Activated T-cell treated with anti-CD3 and anti-CD28 coated beads, Interleukin-2, amount 50 U/mL, for 48 hours (primary cell): ENCODE measurements at places on chromosomes 1 and 21.

- no peak for DNase-seq
Observed at GRCh38 chr21:15442743-15443469, 286.9 kb upstream of the USP25 start.

- no peak for DNase-seq
Observed at GRCh38 chr1:26287811-26288210, 7.9 kb downstream of the SH3BGRL3 start.

DNA sequence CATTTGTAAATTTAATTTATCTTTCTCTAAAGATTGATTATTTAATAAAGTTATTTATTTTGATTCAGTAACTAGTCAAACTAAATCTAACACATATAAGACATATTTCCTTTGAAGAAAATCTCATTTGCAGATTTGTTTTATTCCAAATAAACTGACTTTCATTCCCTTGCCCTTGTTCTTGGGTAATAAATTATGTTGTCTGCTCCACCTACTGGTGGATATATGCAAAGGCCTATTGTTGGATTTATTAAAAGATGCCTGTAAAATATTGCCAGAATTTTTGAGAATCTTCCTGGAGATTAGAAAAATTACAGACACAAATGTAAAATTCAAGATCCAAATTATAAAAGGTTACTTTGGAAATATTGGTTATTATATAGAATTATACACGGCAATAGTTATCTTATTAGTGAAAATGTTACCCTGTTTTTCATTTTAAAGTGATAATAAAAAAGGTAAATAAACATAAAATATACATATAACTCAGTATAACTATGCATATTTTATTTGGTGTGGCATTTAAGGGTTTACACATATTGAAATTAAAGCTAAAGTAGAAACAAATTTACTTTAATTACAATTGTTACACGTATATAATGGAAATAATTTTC is 116.1 kb downstream of the SPATA17 start:
- no peak for DNase-seq

GRCh38 chr1:203630697-203631096 is 4.1 kb downstream of the ATP2B4 start:
- peak; percentile 39 for DNase-seq

DNA sequence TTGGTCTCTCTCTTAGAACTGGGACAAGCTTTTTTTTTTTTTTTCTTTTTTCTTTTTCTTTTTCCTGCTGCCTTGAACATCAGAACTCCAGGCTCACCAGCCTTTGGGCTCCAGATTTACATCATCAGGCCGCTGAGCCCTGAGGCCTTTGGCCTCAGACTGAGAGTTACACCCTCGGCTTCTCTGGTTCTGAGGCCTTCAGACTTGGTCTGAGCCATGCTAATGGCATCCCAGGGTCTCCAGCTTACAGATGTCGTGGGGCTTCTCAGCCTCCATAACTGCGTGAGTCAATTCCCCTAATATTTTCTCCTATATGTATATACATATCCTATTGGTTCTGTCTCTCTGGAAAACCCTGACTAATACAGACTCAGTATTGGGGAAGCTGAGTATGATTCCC is 36.5 kb upstream of the RC3H1 start:
- no peak for DNase-seq

DNA sequence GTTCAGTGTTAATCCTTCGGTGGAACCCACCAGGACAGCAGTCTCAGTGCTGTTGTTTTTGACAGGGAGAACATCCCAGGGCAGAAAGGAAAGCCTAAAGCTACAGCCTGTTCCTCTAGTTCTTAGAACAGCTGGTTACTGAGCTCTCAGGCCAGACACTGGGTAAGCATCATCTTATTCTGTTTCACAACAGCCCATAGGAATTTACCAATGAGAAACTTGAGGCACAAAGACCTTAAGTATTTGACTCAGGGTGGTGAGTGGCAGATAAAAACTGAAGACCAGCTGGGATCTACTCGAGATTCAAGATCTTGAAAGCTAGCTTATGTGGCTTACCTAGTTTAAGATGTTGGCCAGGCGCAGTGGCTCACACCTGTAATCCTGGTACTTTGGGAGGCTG is 9.4 kb upstream of the NEK2 start:
- DNase-seq: no peak

GRCh38 chr1:6445062-6445763 is 20.6 kb downstream of the ESPN start:
- DNase-seq: peak; percentile 55

GRCh38 chr1:183391863-183392262 is 26.3 kb downstream of the NMNAT2 start:
- no peak for DNase-seq

DNA sequence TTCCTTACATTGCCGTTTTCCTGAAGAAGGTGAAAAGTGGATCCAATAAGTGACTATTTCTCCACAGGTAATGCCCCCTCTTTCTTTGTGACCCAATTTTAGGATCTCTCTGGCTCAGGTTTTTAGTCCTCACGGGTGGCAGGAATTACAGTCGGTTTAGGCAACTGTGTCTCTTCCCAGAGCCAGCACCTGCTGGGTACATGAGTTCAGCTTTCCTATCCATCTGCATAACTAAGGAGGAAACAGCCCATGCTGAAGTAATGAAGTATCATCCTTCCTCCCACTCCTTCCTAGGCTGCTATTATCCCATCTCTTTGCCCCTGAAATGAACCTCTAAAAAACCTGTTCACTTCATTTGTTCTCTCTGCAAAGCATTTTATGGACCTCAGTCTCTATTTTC is 544.6 kb downstream of the NEGR1 start:
- no peak for DNase-seq

DNA sequence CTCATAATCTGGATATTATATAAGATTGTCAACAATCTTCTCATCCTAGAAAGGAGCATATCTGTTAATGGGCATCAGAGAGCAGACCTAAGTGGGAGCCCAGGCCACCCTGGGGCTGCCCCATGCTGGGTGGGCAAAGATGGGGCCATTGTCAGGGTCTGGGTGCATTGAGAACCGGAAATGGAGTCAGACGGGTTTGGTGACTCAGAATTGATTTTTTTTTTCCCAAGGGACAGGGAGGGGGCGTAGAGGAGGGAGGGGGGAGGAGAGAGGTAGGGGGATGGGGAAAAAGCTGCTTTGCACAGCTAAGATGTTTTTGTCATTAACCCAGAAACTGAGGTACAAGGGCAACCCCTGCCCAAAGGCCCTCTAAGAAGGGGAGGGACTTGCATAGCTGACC is 1.3 kb downstream of the ATXN7L2 start:
- peak; percentile 33 for DNase-seq

GRCh38 chr1:93080179-93080823 is 1.2 kb downstream of the MTF2 start:
- DNase-seq: no peak

DNA sequence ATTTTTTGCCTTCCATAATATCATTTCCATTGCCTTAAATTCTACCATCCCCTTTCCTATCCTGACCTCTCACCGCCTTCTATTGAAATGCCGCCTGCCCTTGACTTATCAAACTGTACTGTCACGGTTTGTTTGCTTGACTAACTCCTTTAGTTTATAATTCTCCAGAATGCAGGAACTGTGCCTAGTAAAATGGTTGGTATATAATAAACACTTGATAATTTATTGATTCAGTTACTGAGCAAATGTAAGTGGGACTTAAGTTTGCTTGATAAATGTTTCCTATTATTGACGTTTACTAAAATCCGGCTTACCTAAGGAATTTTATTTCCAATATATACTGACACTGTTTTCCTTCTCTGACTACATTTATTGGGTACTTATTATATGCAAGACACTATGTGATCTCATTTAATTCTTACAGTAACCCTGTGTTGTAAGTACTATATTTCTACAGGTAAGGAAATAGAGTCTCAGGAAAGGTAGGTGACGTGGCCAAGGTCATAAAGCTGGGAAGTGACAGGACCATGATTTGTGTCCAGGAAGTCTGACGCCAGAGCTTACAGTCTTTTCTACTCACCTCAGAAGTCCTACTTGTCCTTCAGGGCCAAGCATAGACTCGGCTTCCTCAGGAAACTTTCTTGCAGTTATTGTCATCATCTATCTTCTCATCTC is 35.7 kb downstream of the DPT start:
- DNase-seq: no peak

- no peak for DNase-seq
Observed at GRCh38 chr1:220339581-220339980, 67.3 kb upstream of the RAB3GAP2 start.

GRCh38 chr1:192140382-192140781 is 17.9 kb upstream of the RGS18 start:
- DNase-seq: no peak

GRCh38 chr1:204830747-204831146 is 39.9 kb upstream of the NFASC start:
- DNase-seq: no peak

DNA sequence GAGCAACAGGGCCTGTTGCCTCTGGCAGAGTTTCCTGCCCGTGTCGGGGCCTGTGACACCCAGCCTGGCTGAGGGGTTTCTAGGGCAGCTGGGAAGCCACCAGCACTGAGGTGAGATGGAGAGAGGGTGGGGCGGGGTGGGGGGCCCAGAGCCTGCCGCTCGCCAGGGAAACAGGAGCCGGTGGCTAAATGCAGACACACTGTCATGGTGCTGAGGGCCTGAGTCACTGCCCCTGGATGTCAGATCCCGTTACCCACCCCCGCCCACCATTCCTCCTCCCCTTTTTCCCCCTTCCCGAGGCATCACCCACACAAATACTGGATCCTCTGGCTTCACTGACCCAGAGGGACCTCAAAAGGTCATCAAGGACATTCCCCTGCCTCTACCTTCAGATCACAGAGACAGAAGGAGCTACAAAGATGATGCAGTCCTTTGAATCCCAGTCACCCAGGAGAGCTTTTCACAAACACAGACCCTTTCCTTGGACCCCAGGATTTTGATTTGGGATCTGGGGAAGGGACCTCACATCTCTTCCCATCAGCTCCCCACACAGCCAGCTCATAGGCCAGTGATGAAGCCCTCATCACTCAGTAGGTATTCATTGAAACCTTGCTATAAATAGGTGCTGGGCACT is 1.9 kb upstream of the HSPB7 start:
- DNase-seq: no peak

GRCh38 chr1:22860883-22861385 is 111.7 kb downstream of the LACTBL1 start:
- DNase-seq: no peak

DNA sequence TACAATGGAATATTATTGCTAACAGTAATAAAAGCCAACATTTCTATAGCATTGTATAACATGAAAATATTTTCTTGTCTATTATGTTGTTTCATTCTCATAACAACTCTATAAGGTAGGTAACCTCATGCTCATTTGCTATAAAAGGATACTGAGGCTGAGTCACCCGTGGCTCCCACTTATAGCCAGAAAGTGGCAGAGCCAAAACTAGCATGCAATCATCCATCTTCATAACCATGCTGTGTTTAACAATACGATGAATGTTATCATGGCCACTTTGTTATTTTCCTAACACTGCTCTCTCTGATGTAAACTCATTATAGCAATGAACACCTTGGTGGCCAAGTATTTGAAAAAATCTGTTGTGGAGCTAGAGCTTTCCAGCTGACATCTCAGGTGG is 80.8 kb upstream of the JUN start:
- no peak for DNase-seq

DNA sequence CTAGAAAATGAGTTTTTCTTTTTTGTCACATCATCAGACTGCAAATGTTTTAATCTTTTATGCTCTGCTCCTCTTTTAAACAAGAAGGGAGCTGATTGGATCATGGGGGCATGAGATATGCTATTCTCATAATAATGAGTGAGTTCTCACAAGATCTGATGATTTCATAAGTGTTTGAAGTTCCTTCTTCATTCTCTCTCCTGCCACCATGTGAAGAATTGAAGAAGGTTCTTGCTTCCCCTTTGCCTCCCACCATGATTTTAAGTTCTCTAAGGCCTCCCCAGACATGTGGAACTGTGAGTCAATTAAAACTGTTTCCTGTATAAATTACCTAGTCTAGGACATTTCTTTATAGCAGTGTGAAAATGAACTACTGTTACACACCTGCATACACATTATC is 218.2 kb downstream of the NRIP1 start:
- DNase-seq: no peak

DNA sequence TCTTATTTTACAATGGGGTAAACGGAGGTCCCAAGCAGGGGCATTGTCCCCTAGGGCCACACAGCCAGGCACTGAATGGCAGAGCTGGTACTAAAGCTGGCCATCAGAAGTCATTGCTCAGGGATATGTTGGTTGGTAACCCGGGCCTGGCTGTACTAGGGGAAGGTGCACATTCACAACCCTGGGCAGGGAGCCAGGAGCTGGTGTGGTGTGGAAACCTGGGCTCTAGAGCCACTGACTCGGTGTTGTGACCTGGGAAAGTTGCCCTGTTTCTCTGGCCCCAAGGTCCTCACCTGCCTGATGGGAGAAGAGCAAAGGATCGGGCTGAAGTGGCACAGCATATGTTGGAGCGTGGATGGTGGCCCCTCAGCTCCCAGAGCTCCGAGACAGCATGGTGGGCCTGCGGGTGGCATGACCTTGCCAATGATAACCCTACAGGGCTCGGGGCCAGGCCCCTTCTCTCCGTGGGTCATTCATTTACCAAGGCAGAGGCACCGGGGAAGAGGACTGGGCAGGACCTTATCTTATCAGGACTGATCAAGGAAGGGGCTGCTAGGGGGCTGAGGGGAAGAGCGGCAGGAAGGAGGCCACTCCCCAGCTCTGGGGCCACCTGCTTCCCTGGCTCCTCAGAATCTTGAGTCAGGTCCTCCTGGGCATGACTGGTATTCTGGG is 274.1 kb downstream of the TRABD2B start:
- no peak for DNase-seq

GRCh38 chr21:20443558-20444155 is 554.6 kb upstream of the NCAM2 start:
- DNase-seq: no peak

DNA sequence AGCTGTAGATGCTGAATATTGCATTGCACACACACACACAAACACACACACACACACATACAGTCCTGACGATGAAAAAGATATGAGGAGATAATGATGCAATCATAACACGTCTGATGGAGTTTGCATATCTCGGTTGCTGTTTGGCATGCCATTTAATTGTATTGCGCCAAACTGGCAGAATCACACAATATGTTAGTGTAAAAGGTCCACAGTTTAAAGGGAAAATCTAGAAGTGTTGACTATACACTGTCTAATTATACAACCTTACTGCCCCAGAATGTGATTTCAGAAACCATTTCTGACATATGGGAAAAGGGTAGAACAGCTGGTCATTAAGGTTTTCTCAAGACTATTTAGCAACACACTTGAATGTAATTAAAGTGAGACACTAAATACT is 123.7 kb upstream of the PROX1 start:
- DNase-seq: no peak
